ENCODE measurements at places on chromosomes 2 and 18.

DNA sequence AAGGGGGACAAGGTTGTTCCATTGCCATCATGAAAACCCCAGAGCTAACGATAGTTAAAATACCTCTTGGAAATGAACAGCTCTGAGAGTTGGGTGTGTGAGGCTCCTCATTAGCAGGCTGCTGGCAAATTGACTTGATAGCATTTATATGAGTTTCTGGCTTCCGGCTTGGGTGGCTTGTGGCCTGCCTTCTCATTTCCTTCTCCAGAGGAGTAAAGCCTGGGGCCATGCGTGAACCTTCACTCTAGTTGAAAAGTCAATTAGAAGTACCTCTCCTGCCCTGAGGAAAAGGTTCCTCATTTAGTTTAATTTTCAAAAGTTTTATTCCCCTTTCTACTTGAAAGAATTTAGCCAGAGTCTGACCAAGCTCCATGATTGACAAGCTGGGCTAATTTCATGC lies 67.1 kb downstream of the MGAT5 start:
- DNase-seq, result no peak

DNA sequence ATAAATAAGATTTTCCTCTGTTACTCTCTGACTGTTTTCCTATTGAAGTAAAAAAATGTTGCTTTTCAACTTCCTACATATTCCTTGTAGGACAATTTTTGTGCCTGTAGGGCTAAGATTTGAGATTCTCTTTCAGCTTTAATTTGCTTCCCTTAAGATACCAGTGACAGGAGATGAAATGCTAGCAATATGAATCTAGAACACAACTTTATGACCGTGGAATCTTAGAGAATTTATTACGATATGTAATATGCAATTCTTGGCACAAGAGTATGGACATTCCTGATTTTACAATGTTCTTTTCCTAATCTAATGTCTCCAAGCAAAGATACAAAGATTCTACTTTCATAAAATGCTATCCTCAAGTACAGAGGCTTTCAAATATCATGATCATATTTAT lies 180.9 kb downstream of the KCNE4 start:
- no peak for DNase-seq

DNA sequence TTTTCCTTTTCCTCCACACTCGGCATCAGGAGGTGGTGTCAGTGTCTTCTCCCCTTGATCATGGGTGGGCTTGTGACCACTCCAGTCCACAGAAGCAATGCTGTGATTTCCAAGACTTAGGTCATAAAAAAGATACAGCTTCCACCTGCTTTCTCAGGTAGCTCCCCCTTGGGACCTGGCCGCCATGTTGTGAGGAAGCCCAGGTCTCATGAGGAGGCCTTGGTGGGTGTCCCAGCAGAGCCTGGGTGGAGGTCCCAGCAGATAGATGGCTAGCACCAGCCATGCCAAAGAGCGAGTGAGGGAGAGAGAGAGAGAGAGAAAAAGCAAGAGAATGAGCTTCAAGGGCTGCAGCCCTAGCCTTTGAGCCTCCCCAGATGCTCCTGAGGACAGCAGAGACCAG lies 16.0 kb downstream of the SLC66A2 start:
- DNase-seq, result no peak

DNA sequence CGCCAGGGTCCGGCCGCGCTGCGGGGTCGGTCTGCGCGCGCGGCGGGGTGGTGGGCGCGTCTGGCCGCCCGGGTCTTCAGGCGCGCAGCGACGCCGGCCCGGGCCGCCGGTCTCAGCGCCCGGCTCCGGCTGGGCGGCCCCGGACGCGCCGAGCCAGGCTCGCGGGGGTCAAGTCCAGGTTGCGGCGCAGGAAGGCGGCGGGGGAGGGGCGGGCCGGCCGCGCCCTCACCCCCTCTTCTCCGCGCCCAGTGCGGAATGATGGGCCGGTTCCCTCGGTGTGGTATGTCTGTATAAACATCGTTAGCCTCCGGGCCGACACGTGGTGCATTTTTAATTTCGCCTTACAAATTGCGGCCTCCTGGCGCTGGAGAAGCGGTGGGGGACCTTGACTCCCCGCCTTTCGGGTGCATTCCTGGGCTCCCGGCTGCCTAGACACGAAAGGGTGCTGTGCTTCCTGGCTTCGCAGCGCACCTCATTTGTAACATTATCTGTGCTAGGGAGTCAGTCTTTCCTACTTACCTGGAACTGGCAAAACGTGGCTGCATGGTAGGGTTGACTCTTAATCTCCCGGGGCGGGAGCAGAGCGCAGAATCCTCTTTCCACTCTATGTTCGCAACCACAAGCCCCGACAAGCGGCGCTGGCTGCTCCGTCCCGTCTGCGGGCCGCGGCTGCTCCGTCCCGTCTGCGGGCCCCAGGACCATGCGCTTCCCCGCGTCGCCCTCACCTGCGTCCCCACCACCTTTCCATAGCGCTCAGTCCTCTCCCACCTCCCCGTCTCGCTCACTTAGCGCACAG lies 69.0 kb downstream of the CTAGE1 start:
- DNase-seq, result peak; percentile 73

DNA sequence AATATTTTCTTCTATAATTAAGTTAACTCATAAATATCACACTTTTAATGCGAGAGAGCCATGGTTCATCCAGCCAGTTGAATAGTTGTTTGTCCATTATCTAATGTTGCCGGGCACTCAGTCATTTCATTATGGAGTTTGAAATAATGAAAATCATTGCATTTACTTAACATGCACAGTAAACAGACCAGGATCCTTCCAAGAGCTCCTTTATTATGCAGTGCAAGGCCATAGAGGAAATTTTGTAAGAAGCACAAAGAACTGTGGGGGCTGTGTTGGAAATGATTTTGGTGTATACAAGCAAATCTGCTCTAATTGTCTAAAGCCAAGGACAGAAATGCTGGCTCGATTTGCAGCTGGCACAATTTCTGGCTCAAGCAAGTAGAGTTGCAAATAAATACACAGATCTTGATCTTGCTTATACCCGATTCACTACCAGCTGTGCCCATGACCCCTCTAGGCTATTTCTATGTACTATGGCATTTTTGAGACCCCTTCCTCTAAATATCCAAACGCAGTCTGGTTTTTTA lies 400.3 kb upstream of the HNRNPA3 start:
- DNase-seq, result no peak
